ENCODE measurements at places on chromosomes 4 and X. TPM values are rescaled to one million over a fixed set of nuclear protein-coding genes. Genes with fewer than 3 reads are reported as not detected.

VSIG1 gene
- total RNA-seq: 9.0 TPM

MAML3 gene
- 4.3 TPM for total RNA-seq

ANXA10 gene
- not detected for total RNA-seq

TRPC5OS gene
- not detected for total RNA-seq

ADGRA3 gene
- total RNA-seq: 14.0 TPM

ERVMER34-1 gene
- total RNA-seq: not detected
